ENCODE measurements at places on chromosomes 7 and 10.

GRCh38 chr10:80579849-80580637, 42.3 kb downstream of the SH2D4B start:
- DNase-seq = no peak

- DNase-seq = no peak
Observed at GRCh38 chr10:13502380-13502779, 26.4 kb downstream of the BEND7 start.

DNA sequence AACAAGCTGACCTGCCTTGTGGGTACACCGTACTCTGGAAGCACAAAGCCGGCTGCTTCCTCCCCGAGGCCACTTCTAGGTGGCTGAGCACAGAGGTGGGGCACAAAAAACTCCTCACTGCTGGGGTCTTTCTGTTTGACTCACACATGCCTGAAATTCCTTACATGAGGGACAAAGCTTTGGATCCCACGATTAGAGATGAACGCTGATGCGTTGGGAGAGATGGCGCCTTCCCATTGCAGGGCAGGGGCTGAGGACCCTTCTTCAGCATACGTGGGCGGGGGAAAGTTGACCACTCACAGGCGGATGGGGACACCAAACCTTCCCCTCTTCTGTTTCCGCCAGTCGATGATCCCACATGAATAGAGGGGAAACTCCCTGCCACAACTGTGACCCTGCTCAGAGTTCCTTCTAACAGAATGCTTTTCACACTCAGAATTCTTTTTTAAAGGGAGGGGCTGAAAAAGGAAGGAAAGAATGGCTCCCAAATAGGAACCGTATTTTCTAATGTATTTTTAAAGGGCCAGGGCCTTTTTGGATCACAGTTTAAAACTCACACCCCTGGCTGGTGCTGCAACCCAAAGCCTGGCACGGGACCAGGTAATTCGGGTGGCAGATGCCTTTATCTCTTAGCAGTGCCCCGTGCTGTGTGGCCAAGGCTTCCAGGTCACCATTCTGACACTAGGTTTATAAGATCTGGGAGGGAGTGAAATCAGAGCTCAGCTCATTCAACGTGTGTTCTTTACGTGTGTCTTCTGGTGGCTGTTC, 134.0 kb downstream of the PRKAG2 start:
- DNase-seq = peak; percentile 28

- DNase-seq = peak; percentile 57
Observed at GRCh38 chr7:2820508-2820934, 23.6 kb downstream of the GNA12 start.

Data from CD4-positive, alpha-beta T cell treated with Interleukin-15 for 1 hour (primary cell).